Endodermal cell (in vitro differentiated cells): ENCODE measurements at places on chromosomes 16 and 17.

DNA sequence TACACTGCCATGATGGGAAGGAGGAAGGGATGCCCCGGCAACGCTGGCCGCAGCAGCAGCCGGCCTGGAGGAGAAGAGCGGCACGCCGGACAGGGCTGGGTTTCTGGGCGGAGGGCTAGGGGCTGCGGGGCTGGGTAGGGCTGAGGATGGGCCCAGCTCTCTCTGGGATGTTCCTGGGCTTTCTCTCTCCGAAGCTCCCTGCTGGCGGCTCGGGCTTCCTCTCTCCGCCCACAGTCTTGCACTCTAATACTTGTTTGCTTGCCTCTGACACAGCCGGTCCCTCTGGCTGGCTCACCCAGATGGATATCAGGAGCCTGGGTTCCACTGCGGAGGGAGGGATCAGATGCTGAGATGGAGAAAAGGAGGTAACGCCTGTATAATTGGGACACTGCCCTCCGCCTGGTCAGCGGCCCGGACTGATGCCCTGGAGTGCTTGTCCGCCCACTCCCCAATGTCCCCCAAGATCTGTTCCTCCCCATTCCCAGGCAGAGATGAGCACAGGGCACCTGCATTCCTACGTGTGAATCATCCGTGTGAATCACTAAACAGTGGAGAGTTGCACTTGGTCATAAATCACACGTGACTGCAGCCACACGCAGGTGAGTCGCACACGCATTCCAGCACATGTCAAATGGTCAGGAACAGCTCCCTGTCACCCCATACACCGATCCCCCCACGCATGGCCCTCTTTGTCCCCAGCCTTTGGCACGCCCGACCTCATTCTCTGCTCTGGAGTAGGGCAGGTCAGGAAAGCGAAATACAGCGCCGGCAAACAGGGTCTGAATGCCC, at the start of gene ALOXE3:
Gene ALOXE3, minus strand, starts transcription at position 535 of the 789 bp plus-strand sequence. Its CDS starts 524 bp downstream, at position 11.
- DNase-seq = peak; percentile 88

DNA sequence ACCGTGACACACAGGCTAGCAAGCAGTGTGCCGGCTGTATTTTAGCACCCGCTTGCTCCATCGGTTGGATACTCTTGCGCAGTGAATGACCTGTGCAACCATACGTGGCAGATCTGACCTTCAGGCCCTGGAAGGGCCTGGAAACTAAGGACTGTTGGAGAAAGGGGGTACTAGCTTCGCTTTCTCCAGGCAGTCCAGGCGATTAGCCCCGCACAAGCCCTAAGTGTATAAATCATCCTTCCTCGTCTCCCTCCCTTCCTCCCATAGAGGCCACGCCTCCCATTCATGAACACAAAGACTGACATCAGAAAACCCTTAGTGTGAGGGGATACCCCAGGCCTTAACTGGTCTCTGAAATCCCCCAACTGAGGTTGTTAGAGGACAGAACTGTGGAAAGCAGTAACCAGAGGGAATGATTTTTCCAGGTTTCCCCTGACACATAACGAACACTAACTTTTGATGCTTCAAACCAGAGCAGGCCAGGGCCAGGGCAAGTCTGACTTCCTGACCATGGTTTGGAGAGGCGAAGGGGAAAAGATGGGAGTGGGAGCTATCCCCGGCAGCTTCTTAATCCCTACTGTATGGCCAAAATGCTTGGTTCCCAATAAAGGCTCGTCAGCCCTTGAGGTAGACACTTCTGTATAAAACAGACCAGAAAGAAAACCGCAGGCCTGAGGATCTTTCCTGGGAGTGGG, 1.4 kb upstream of the DYNLL2 start:
- peak; percentile 59 for DNase-seq

DNA sequence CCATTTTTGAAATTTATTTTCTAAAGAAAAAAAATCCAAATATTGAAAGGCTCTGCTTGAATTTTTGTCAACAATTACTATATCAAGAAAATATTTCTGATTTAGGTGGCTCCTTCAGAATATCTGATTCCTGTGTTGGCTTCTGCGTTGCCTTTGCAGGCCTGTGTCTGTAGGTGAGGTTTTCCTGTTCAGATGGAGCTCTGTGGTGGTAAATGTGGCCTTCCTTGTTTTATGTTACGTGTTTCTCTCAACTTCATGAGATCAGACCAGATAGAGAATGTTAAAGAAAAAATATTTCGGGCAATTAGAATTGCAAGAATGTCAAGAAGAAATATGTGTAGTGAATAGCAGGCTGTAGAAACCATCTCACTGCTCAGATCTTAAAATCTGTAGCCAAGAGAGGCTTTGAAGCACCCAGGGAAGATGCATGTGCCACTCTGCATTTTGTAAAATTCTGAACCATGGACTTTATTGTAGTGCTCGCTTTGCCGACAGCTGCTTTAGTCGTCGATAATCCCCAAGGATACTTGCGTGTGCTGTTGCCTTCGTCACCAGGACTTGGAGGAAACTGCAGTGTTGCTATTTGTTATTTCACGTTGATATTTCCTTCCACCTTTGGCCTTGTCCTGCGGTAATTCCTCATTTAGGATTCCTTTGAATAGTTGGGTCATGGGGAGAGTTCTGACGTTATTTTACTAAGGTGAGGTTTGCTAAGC, 69.9 kb downstream of the RPTOR start:
- DNase-seq = no peak

GRCh38 chr16:68242085-68242484, 3.1 kb upstream of the PLA2G15 start:
- DNase-seq = no peak

DNA sequence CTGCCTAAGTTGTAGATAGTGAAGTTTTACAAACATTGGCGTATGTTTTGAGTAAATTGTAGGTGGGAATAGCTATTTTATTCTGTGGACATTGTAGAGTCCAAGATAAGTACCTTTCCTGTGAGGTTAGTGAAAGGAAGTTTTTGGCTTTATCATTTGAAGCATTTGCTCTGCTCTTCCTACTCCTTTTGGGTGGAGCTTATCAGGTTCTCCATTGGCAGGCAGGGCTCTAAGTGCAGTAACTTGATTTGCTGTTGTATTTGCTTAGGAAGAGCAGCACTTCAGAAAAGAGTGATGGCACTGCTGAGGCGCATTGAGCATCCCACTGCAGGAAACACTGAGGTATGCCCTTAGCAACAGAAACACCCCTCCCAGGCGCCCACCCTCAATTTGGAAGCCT, 70.1 kb downstream of the OMG start:
- DNase-seq = no peak

DNA sequence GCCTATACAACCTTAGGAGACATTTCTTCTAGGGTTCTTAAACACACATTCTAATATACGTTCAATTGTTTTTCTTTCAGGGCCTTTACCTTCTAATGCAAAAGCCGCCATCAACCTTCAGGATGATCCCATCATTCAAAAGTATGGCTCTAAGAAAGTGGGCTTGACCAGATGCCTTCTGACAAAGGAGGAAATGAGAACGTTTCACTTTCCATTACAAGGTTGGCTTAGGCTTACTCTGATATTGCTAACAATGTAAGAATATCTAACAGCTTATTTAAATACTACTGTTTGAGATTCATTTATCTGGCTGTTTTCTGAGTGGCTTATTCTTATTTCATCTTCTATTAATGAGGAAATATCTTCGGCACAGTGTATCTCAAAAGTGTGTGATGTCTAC, 15.4 kb downstream of the REXO5 start:
- DNase-seq = no peak

- no peak for DNase-seq
Measured at GRCh38 chr17:61561354-61561753, 29.7 kb downstream of the NACA2 start.

- DNase-seq = peak; percentile 27
Measured at GRCh38 chr17:56994009-56994792, 16.3 kb downstream of the SCPEP1 start.

GRCh38 chr16:19179546-19180490, 11.8 kb downstream of the SYT17 start:
- peak; percentile 84 for DNase-seq
